Inflammatory macrophage treated with lipopolysaccharide for 1 hour (primary cell): ENCODE measurements at places on chromosomes 6 and 20.

GRCh38 chr20:18176318-18176785, 38.7 kb downstream of the KAT14 start:
- DNase-seq = no peak

DNA sequence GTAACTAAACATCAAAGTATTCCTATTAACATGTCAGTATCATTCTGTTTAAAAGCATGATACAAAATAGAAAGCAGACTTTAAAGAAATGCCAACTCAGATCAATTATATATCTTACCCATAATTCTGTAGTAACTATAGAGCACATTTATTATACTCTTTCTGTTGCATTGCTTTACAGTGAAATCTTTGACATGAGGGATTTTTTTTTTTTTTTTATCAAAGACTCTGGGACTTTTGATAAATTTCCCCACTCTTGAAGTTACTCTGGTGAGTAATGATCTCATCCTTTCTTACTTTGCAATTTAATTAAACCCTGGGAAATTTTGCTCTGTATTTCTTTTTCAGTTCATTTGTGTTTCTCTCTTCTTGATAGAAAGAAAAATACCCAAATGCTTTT, 17.4 kb downstream of the ADGRF4 start:
- peak; percentile 2 for DNase-seq

DNA sequence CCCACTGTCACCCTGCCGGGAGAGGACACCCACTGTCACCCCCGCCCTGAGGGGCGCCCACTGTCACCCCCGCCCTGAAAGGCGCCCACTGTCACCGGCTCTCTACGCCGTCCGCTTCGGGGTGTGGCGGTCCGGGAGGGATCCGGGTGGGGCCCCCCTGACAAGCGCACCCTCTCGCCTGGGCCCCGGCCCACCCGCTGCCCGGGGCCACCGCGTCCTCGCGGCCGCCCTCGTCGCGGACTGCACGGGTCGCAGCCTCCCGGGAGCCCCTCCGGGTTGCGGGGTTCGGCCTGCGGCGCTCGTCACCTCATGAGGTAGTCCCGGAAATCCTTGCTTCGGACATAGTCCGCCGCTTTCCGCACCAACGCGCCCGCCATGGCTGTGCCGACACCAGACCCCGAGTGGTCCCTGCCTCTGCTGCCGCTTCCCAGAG, 224 bp downstream of the MPC1 start:
- DNase-seq = no peak

GRCh38 chr6:116971959-116972358, 94.9 kb downstream of the RFX6 start:
- DNase-seq = peak; percentile 52

DNA sequence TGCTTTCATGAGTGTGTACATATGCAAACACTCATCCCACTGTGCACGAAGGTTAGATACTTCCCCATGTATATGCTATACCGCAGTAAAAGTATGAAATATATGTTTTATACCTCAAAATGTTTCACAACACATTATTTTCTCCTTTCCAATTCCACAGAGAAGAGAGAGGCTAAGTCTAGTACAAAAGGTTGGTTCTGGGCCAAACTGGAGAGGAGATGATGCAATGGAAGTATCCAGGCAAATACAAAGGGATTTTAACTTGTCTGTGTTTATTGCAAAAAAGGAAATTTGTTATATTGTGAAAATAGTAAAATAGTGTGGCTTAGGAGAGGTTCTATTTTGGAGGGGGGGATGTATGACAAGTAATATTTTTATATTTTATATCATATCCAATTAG, 112.6 kb downstream of the PLCB1 start:
- no peak for DNase-seq

- DNase-seq = no peak
These were observed 135.1 kb upstream of the SLC22A23 start for GRCh38 chr6:3591970-3592369.

DNA sequence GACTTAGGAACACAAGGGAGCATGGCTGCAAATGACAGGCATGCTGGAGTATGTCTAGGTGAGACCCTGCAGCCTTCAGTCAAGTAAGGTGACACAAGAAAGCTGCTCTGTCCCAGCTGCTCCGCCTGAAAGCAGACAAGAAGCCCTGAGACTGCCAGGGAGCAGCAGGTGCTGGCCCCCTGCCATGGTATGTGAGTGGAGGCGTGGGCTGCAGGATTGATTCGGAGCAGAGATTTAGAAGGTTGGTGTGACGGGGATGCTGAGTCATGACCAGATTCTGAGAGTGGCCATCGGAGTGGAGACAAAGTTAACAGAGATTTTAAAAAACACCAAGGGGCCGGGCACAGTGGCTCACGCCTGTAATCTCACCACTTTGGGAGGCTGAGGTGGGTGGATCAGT, 17.8 kb downstream of the LRP11 start:
- DNase-seq = no peak

GRCh38 chr20:10005885-10006284, 28.9 kb upstream of the ANKEF1 start:
- DNase-seq = no peak

DNA sequence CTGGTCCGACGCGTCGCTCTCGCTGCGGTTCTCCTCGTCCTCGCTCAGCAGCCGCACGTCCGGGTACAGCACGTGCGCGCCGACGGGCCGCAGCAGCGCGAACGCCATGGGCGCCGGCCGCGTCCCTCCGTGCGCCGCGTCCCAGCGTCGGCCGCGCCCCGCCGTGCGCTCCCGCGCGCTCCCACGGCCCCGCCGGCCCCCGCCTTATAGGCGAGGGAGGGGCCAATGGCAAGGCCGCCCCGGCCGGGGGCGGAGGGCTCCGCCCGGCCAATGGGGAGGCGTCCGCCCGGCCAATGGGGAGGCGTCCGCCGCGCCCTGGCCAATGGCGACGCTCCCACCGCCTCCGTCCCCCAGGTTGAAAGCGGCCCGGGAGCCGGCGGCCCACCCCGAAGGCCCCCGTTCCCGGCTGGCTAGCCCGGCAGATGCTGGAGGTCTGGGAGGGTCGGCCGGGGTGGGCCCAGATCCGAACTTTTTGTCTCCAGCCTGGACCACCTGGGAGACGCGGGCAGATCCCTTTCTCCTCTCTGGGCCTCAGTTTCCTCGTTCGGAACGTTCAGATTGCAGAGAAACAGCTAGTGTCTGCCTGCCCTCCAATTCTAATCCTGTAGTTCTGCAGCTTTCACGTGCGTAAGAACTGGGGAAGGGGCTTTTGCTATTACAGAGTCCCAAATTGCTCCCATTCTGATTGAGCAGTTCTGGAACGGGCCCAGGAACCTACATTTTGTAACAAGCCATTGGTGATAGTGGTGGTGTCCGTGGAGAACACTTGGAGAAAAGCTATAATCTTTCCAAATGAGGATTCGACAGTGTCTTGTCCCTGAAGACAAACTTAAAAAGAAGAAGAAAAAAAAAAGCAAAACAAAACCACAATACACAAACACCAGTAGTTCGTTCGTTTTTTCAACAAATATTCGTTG, at the start of gene TCF15:
TCF15 (minus strand) TSS at position 180 of the 917 bp plus-strand sequence; CDS start at position 108, 72 bp downstream.
- DNase-seq = peak; percentile 14

DNA sequence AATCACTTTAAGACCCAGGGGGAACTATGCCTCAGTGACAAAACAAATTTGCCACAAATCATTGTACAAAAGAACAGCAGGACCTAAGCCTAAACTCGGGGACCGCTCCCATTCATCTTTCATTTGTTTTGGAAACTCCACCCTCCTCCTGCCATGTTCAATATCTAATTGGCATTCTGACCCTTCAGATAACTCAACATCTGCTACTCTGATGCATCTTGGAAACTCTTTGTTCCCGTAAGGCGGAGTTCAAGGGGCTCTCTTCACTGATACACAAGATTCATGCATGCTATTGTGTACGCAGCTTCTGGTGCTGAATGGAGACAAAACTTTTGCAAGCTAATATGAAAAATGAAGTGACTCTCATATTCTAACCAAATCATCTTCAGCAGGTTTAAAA, 187.6 kb downstream of the ZFP64 start:
- DNase-seq = no peak

GRCh38 chr6:49555951-49556350, 5.5 kb downstream of the C6orf141 start:
- DNase-seq = no peak

DNA sequence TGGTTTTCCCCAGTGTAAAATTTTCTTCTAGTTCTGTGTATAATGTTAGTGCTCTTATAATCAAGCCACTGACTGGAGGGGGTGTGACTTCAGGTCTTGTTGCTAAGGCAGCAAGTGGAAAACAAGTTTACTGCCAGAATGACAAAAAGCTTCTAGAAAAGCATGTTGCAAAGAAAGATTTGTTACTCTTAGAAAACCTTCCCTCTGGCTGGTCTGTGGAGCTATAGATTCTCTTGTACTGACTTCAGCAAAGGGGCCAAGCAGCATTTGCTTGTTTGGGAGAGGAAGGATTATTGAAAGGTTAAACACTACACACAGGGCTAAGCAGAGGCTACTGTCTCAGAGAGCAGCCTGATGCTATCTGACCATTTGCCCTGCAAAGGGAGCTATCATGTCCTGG, 288.8 kb downstream of the BTBD9 start:
- no peak for DNase-seq
